ENCODE measurements at places on chromosomes 6 and 20.

DNA sequence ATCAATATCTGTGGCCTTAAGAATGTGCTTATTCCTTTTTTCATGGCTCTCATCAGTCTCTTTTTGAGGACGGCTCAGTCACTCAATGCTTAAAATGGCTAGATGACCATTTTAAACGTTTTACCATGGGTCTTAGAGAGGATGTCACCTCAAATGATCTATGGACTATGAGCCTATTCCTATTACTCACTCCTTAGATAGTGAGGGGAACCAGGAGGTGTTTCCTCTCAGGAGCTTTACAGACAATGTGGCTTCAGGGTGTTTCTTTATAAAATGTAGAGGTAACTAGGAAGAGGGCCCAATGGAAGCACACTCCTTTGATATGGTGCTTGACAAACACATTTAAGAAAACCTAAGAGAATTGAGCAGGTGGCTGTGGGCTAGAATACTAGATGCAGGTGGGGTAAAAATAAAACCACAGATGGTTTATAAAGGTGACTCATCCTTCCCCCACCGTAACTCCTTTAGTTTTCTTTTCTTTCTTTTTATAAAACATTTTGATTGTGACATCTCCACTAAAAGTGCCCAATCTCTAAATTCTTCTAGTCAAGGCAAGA lies 1.5 kb upstream of the TMEM200A start:
- peak; percentile 33 for DNase-seq

- peak; percentile 82 for DNase-seq
These were observed 3.5 kb upstream of the EFHC1 start for GRCh38 chr6:52416629-52417151.

GRCh38 chr20:37299718-37300528 lies 10.5 kb downstream of the MANBAL start:
- no peak for DNase-seq

- no peak for DNase-seq
These were observed 490.8 kb downstream of the CBLN4 start for GRCh38 chr20:55514531-55514930.

DNA sequence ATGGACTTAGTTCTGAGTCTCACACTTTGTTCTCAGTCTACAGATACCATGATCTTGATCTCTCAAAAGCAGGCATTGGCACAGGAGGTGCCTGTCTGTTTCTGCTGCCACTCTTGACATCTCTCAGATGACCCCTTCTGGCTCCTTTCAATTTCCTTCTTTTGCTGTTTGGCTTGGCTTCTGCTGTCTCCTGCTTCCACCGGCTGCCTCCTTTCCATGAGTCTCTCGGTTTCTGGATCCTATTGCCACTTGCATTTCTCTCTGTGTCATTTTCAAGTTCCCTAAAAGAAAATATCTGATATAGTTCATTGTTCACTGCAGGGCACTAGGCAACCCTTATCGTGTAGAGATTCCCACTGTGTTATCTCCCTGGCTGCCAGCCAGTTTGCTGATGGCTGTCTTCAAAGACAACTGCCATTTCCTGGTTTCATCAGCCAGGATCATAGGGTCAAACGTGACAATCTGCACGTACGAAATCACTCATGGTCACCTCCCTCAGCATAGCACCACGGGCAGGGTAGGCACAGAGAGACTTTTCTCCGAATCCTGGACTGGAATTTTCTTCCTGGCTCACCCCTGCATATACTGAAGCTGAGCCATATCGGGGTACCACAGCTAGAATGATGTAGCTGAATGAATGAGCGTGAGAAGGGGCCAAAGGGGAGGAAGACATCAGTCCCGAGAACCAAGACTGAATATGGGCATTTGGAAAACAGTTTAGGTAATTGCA lies 144.6 kb upstream of the TMEM170B start:
- DNase-seq = no peak

- DNase-seq = no peak
These were observed 233.0 kb upstream of the PRND start for GRCh38 chr20:4488407-4489339.

- no peak for DNase-seq
These were observed 22.6 kb downstream of the MDGA1 start for GRCh38 chr6:37675100-37675499.

- no peak for DNase-seq
These were observed 119.8 kb downstream of the HUS1B start for GRCh38 chr6:537114-537513.

DNA sequence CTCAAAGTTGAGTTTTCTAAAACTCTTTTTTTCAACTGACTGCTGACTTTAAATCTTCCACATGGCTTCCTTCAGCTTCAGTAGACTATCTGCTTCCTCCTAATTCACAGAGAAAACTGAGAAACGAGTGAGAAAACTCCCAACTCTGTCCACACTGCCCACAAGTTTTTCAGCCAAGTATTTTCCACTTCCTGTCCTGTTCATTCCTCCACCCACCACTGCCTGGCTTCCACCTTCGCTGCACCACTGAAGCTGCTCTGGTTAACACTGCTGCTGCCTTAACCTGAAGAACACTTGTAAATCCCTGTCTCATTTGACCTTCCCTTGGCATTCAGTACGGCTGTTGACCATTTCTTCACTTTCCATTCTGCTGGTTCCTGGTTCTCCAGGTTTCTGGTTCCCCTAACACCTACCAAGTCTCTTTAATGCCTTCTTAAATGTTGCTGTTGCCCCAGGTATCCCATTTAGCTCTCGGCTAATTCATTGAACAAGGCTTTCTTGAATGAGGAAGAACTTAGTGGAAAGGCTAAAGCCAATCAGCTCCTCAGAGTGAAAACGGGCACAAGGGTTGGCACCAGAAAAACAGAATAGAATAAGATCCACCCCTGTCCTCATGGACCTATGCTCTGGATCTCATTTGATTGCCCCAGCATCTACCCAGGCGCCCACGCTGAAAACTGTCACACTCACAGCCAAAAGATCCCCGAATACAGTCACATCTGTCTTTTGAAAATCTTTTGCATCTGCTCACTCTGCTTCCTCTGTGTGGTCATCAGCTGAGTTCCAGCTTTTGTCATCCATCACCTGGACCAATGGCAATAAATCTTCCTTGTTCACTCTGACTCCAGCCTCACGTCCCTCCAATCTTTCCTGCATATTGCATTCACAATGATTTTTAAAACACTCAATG lies 104.4 kb upstream of the TAB2 start:
- peak; percentile 32 for DNase-seq

- DNase-seq = no peak
These were observed 1.0 kb downstream of the TOMM34 start for GRCh38 chr20:44959082-44959637.

GRCh38 chr20:23225407-23226060 lies 125.1 kb upstream of the NXT1 start:
- peak; percentile 1 for DNase-seq

DNA sequence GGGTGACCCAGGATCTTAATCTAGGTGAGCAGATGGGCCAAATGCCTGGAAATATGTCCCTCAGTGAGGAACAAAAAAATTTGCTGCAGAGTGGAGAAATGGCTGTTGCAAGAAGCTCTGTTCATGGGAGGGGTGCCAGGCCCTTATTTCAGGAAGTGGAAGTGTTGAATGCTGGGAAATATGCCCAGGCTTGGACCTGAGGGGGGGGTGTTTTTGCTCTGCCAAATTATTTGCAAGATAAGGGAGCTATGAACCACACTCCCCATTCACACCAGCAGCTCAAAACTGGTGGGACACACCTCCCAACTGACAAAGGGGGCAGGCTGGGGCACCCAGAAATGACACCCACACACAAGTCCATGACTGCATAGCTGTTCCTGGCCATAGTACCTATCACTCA lies 8.7 kb downstream of the CST4 start:
- no peak for DNase-seq

- DNase-seq = no peak
These were observed 36.3 kb upstream of the ZFAND3 start for GRCh38 chr6:37783025-37783855.

GRCh38 chr6:142822383-142822782 lies 122.6 kb downstream of the HIVEP2 start:
- DNase-seq = peak; percentile 47

DNA sequence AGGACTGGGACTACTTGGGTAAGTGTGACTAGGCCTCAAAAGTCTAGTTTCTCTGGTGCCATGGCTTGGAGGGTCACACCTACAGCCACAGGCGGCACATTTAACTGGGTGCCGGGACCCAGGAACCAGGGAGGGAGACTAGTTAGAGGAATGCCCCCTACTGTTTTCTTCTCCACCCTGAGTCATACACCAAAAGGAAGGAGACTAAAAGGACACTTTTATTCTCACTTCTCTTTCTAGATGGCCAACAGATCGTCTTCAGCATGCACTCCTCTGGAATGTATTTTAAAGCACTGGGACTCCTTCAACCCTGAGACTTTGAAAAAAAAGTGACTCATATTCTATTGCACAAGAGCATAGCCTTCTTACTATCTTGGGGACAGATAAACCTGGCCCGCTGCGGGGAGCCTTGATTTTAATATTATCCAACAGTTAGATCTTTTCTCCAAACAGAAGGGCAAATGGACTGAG lies 33.4 kb downstream of the PLN start:
- no peak for DNase-seq

DNA sequence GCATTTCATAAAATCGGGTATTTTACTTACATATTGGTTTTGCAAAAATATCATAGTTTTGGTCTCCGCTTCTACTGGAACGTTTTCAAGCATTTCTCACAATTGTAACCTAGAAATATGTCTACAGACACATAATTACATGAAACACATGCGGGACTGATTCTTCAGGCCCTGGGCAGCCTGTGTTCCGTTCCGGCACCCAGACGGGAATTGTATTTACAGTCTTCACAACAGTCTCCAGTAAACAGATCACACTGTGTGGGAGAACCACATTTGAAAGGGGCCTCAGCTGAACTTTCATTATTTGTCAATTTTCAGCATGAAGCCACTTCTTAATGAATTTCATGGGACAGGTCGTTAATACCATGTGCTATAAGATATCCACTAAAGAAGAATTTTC lies 196.9 kb downstream of the DST start:
- DNase-seq = no peak

DNA sequence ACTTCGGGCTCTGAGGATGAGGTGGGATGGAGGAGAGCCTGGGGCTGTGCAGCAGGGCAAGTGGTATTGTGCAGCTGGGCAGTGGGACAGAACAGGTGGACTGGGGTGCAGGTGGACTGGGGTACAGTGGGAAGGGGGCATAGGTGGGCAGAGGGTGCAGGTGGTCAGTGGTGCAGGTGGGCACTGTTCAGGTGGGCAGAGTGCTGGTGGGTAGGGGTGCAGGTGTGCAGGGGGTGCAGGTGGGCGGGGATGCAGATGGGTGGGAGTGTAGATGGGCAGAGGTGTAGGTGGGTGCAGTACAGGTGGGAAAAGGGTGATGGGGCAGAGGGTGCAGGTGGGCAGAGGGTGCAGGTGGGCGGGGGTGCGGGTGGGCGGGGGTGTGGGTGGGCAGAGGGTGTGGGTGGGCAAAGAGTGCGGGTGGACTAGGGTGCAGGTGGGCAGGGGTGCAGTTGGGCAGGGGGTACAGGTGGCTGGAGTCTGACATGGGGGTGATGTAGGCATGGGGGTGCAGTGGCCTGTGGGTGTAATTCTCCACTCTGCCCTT lies 20.4 kb downstream of the BHLHE23 start:
- no peak for DNase-seq

DNA sequence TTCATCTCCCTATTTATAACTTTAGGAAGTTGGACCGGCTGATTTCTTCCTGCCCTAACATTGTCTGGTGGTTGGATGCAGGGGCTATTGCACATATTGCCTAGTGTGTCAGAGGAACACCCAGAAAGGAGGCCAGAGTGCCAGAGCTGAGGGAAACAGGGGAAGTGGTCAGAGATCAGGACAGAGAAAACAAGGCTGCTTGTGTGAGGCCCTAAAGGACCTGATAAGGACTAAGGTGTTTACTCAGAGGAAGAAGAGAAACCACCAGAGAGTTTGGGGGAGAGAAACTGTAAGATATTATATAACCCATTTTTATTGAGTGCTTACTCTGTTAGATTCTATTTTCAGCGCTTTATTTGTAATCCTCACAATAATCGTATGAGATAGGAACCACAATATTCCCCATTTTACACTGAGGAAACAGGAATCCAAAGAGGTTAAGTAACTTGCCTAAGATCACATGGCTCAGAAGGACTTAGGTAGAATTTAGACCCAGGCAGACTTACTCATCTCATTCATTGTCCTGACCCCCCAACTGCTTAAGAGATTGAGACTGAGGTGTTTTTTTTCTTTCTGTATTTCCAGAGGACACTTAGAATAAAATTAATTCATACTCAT lies 54.0 kb upstream of the REV3L start:
- no peak for DNase-seq

GRCh38 chr20:41181567-41181966 lies 44.2 kb downstream of the PLCG1 start:
- DNase-seq = no peak

DNA sequence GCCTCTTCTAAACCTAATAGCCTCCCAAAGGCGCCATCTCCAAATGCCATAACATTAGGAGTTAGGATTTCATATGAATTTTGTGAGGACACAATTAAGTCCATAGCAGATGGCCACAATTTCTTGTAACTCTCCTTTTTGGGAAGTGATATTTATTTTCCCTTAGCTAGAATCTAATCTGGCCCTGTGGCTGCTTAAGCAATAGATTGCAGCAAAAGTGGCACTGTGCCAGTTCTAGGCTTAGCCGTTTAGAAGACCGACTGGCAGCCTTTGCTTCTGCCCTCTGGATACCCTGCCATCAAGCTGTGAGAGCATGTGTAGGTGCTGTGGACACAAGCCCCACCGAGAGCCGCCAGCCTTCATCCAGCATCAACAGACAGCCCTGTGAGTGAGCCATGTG lies 15.9 kb upstream of the ADGB start:
- DNase-seq = no peak

DNA sequence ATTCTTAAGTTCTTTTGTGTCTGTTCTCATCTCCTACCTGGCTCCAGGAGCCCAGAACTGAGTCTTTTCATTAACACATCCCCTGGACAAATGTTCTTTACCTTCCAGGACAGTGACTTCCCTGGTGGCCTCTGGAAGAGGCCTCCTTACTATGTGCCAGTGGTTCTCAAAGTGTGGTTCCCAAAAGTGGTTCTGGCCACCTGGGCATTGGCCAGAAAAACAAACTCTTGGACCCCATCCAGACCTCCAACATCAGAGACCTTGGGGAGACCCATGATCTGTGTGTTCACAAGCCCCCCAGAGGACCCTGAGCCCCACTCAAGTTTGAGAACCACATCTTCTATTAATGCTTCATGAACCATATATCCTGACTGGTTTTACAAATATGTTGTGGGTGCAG lies 7.2 kb upstream of the VSX1 start:
- DNase-seq = no peak

DNA sequence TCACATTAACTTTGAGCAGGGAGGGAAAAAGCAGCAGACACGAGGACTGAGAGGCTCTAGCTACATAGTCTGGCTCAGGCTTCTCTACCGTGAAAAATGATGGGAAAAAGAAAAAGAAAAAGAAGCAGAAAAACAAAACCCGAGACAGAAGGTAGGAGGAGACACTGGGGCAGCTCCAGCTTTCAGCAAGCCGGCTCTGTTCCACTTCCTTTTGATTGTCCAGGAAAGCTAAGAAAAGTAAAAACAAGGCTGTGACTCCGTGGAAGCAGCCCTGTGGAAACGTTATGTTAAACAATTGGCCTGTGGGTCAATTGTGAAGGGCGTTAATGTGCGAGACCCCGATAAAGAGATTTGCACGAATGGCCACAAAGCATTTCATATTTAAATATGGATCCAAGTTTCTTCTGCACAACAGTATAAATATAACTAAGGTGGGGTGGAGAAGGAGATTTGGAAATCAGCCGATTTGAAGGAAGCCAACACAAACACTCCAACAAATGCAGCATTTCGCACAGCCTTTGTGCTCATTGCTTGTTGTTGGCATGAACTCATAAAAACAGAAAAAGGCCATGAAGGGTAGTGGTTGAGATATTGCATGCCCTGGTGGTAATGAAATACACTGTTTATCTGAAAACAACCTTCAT lies 236.9 kb upstream of the JAG1 start:
- no peak for DNase-seq
